Activated T-cell treated with anti-CD3 and anti-CD28 coated beads for 24 hours (primary cell): ENCODE measurements at places on chromosomes 7 and 10.

DNA sequence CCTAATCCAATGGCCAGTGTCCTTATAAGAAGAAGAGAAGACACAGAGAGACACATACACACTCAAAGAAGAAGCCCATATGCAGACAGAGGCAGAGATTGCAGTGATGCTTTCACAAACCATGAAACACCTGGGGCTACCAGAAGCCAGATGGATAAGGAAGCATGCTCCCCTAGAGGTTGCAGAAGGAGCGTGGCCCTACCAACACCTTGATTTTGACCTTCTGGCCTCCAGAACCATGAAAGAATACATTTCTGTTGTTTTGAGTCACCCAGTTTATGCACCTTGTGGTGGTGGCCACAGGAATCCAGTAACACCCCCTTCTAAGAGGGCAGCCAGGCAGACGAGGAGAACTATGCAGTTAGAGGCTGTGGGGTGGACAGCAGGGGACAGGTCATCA lies 43.5 kb downstream of the AOC1 start:
- DNase-seq: no peak

GRCh38 chr7:140448781-140449480 lies 30.4 kb downstream of the MKRN1 start:
- DNase-seq: no peak

DNA sequence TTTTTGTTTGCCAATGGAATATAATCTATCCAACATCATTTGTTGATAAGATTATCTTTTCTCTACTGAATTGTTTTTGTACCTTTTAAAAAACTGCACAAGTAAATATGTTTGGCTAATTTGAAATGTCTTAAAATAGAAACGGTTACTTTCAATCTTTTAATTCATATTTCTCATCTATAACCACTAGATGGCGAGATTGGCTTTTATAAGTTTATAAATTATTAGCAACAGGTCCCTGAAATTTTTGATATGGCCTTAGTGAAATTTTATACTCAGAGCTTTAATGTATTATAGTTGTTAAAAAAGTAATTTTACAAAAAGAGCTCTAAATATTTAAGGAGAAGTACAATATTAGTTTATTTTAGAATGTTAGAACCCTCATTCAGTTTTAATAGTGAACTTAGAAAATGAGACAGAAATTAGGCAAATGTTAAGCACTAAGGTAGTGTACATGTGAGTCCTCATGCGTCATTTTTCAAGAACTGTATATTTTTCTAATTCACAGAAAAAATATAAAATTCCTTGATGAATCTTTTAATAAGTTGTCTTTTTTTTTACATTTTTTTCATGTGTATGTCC lies 592.5 kb downstream of the ARL4A start:
- no peak for DNase-seq

DNA sequence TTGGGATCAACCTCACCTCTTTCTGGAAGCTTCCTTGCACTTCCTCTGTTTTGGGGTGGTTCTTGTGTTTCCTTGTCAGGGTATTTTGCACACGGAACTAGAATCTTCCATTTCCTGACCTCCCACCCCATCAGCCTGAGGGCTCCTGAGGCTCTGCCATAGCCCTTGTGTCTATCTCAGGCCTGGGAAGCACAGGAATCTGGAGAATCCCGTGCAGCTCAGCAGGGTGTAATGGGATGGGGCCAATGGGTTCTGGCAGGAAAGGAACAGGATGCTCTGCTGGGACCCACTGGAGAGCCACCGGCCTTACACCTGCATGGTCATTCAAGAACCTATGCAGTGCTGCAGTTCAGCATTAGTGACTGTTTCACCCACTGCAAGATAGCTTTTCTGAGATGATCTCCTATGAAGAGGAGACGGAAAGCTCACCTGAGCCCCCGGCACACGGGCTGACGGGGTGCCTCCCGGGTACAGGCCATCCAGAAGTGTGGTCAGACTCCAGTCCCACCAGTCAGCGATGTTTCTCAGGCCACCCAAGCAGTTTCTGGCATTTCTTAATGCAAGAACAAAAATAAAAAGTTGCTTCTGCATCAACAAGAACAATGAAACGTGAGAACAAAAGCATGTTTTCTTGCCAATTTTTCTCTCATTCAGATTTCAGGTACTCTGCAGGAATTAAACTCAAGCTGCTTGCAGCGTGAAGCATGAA lies 133.2 kb downstream of the PKD1L1 start:
- no peak for DNase-seq

DNA sequence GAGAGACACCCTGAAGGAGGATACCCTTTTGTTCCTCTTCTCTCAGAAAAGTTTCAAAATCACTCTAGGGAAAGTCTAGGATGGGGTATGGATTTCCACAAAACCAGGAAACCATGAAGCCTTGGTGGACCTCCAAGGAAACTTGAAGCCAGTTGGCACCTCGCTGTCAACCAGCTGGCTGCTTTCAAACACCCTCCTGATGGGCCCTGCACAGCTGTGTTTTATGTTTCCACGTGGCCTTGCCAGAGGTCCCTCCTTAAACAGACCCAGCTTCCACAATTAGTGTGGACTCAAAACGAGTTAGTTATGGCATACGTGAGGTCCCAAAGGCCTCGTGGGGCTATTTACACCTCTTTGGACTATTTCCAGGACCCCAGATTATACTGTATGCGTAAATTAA lies 5.9 kb downstream of the PPP1R3A start:
- no peak for DNase-seq

GRCh38 chr7:7596176-7596575 lies 29.5 kb downstream of the MIOS start:
- DNase-seq: no peak

DNA sequence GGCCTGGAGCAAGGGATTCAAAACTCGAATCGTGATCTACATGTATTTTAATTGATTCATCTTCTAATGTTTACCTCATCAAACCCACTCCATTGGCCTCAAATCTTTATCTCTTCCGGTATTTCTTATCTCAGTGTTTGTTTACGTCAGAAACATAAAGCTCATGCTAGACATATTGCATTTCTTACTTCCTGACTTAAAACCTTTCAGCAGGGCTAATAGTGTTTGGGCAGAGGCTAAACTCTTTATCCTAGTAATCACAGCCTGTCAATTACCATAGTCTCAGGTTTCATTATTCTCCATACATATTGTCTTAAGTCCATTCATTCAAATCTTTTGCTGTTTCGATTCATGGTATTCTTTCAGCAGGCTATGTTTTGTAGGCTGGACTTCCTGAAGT lies 81.3 kb upstream of the AGR3 start:
- DNase-seq: no peak

DNA sequence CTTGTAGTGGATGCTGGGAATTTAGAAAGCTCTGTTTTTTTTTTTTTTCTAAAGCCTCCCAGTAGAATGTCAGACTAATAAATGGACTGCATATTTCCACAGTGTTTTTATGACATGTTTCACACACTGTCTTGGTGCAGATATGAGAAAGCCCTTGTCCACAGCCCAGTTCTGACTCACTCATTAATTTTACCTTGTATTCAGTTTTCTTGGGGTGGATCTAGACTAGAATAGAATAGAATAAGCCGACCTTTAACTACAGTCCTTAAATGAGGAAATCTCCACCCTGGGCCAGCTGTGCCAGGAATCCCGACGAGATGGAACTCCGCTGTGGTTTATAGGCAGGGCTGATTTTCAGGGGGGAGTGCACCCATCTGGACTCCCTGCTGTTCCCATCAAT lies 274.7 kb downstream of the NRG3 start:
- no peak for DNase-seq

GRCh38 chr10:48606530-48607355 lies 1.9 kb upstream of the ARHGAP22 start:
- DNase-seq: no peak

- no peak for DNase-seq
Observed at GRCh38 chr7:4159761-4160554, 522.1 kb upstream of the FOXK1 start.

- DNase-seq: no peak
Observed at GRCh38 chr7:99267841-99268576, 4.6 kb upstream of the MYH16 start.
